ENCODE measurements at places on chromosomes 1 and 21. TPM values are rescaled to one million over a fixed set of nuclear protein-coding genes. Genes with fewer than 3 reads are reported as not detected.

Gene LIN28A
- polyA plus RNA-seq, result not detected

DNA sequence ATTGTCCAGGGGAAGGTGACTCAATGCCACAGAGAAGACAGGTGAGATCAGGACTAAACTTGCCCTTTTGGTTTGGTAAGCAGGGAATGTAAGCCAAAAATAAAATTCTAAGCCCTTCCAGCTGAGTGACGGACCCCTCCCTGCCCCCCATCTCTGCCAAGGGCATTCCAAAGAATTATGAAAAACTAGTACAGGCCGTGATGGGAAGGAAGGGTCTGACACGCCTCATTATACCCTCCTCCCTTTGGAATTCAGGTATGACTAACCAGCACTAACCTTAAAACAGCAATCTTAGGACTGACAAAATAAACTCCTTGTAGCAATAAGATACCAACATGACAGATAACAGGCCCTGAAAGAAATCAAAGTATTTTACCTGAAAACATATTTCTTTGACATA is 99.6 kb downstream of the GABPA start:
- DNase-seq, result no peak

- no peak for DNase-seq
Observed at GRCh38 chr1:184002071-184002470, 35.5 kb downstream of the COLGALT2 start.

GRCh38 chr1:143720087-143721023 is 251.4 kb downstream of the FAM72C start:
- DNase-seq, result no peak

GRCh38 chr1:33837635-33838034 is 26.2 kb upstream of the HMGB4 start:
- no peak for DNase-seq

- DNase-seq, result no peak
Observed at GRCh38 chr21:32329331-32329730, 30.7 kb downstream of the MRAP start.

Gene RAP1GAP
- not detected for polyA plus RNA-seq

DNA sequence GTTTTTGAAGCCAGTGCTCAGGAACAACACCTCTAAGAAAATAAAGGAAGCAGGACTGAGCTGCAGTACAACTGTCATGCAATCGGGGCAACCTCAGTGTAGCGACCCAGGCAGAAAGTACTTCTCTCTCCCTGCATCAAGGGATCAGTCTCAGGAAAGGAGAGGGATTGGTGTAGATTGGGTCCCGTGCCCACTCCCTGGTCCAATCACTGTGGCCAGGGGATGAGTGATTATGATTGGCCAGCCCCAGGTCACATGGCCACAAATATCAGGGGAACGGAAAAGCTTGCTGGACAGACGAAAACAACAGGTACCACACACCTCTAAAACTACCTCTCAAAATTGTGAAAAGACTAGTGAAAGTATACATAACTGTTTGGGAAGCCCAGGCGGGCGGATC is 136.2 kb upstream of the F3 start:
- no peak for DNase-seq

- DNase-seq, result no peak
Observed at GRCh38 chr1:223847781-223848345, 2.1 kb upstream of the TP53BP2 start.

DNA sequence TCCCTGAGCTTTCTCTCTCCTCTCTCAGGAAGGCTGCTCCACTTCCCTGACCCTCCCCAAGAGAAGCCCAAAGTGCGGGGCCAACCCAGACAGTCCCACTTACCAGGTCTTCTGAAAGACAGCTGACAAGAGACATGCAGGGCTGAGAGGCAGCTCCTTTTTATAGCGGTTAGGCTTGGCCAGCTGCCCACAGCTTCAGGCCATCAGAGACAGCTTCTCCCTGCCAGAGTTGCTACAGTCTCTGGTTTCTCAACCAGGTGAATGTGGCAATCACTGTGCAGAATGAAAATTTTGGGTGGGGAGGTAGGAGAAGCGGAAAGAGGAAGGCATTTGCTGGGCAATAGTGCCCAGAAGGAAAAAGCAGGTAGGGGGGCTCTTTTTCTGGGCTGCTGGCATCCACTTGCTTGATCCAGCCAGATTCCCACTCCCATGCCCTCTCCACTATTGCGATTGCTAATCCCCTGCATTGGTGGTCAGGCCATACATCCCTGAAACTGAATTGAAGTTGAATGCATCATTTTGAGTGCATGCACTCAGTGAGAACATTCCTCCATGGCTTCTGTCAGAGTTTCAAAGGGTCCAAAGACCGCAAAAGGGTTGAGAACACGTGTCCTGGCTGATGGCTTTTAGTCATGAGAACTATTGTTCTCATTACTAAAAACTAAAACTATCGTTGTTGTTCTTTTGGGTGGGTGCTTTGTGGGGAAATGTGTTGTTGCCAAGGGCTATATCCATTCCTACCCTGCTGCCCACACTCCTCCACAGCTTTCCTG is at the start of gene S100A8:
S100A8 (minus strand) TSS at position 136 of the 773 bp plus-strand sequence. CDS start 538 bp downstream, outside the sequence.
- no peak for DNase-seq

DNA sequence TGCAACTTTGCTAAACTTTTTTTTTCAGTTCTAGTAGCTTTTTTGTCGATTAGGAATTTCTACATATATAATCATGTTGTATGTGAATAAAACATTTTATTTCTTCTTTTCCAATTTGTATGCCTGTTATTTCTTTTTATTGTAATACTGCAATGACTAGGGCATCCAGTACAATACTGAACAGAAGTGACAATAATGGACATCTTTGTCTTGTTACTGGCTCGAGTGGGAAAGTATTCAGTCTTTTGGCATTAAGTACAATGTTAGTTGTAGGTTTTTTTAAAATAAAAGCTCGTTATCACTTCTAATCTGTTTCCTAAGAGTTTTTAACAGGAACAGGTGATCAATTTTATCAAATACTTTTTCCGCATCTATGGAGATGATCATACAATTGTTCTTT is 9.8 kb downstream of the STPG1 start:
- DNase-seq, result no peak

- DNase-seq, result no peak
Observed at GRCh38 chr1:81850031-81850430, 49.3 kb downstream of the ADGRL2 start.

DNA sequence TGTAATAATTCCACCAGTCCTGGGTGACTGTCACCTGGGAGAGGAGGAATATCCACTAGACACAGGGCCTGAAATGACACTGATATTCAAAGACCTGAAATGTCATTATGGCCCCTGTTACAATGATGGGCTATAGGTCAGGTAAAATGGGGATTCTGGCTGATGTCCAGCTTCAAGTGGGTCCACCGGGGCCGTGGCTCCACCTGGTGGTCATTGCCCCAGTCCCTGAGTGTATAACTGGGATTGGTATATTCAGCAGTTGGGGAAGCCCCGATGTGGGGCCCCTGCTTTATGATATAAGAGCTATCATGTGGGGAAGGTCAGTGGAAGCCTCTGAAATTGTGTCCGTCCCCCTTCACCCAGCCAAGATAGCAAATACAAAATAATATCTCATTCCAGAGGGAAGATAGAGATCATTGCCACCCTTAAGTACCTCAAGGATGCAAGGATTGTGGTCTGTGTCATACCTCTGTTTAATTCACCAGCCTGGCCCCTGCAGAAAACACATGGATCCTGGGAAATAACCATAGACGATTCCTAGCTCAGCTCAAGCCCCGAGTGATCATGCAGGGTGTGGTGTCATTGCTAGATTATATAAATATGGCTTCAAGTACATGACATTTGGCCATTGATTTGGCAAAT is 19.4 kb downstream of the PLEKHO1 start:
- peak; percentile 38 for DNase-seq

Gene KCNJ10
- polyA plus RNA-seq, result not detected

DNA sequence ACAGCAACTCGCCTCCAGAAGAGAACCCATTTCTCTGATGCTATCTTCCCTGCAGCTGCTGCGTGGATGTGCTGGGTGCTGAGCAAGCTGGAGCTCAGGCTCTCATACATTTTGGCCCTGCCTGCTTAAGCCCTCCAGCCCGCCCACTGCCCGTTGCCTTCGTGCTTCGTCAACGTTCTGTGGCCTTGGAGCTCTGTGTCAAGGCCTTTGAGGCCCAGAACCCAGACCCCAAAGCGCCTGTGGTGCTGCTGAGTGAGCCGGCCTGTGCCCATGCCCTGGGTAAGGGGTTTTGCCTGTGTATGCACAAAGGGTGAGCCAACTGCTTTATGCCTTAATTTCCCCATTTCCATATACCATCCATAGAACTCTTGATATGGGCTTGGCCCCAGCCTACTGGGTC is 1.1 kb downstream of the DPH2 start:
- DNase-seq, result no peak

Gene KRTAP15-1
- not detected for polyA plus RNA-seq

- no peak for DNase-seq
Observed at GRCh38 chr1:170340308-170340707, 191.7 kb upstream of the GORAB start.

- no peak for DNase-seq
Observed at GRCh38 chr1:87993051-87993450, 664.4 kb downstream of the LMO4 start.

DNA sequence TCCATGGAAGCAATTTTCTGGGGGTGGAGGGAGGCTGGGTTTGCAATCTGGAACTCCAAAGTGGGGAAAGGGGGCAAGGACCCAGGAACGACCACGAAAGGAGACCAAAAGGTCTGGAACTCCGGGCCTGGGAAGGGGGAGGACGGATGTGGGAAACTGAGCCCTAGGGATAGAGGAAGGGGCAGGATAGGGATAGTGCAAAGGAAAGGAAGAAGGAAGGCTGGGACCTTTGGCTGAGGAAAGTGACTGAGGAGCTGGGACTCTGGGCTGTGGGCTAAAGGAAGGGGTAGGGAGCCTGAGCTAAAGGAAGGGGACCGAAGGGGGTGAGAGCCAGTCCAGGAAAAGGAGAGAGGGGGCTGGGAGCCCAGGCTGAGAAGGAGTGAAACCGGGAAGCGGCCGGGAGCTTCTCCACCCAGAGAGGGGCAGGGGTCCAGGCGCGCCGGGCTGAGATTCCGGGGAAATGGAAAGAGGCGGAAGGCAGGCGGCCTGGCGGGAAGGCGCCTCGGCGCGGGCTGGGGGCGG is 395 bp downstream of the SLC9A1 start:
- no peak for DNase-seq

- no peak for DNase-seq
Observed at GRCh38 chr1:46334030-46334384, 6.6 kb upstream of the NSUN4 start.

DNA sequence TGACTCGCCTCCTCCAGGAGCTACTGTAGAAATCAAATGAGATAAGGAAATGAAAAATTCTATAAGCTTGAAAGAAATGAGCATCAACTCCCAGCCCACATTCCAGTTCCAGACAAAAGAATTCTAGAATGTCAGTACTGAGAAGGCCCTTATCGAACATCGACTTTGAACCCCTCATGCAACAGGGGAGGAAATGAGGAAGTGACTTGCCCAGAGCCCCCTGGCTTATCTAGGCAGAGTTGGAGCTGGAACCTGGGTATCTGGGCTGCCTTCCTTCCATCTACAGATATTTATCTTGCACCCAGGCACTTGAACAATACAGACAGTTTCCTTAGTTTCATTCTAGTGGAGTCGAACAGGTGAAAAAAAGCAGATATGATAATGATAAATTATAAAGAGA is 22.3 kb downstream of the MECR start:
- DNase-seq, result no peak

GRCh38 chr1:101065575-101065974 is 40.0 kb upstream of the DPH5 start:
- peak; percentile 17 for DNase-seq

GRCh38 chr21:45224189-45224938 is 63.3 kb downstream of the POFUT2 start:
- no peak for DNase-seq

DNA sequence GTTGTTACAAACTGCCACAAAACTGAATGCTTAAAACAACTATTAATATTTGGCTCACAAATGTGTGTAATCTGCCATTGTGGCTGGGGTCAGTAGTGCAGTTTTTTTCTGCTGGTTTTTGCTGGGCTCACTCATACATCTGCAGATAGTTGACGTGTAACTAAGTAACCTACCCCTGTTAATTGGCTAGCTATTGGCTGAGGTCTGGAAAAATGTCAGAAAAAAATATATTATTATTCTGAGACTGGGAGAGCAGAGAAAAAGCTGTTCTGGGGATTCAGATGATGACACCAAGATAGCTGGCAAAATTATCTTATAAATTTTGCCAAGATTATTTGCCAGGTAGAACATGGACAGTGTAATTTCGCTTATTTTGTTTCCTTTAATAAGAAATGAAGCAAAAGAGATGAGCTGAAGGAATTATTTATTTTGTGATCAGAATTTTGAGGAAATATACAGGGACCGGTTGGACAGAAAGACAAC is 616.1 kb upstream of the ADAMTS5 start:
- no peak for DNase-seq

Gene EBNA1BP2
- 56.5 TPM for polyA plus RNA-seq

- DNase-seq, result no peak
Observed at GRCh38 chr1:172460177-172460576, 16.3 kb upstream of the PIGC start.

GRCh38 chr1:14565090-14565489 is 33.4 kb upstream of the KAZN start:
- DNase-seq, result no peak

DNA sequence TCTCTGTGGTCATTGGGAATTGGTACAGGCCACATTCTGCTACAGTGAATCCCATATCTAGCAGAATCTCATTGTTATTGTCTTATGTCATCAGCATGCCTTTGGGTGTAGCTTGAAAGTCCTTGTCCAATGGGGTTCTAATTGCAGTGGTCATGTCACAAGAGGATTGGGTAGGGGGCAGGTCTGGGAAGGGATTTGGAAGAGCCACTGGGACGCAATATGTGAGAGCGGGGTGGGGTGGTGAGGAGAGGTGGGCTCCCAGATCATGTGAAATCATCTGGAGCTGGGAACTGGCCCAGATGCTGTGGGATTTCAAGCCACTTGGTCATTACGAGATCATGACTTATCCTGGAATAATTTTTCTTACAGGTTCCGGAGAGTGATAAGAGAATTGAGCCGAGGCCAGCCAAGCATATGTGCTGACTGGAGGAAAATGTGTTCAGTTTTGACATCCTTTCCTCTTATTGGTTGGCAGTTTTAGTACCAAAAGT is 16.3 kb downstream of the CNIH3 start:
- no peak for DNase-seq

Gene CLDN8
- polyA plus RNA-seq, result not detected

Gene LRIG2
- polyA plus RNA-seq, result 2.7 TPM

DNA sequence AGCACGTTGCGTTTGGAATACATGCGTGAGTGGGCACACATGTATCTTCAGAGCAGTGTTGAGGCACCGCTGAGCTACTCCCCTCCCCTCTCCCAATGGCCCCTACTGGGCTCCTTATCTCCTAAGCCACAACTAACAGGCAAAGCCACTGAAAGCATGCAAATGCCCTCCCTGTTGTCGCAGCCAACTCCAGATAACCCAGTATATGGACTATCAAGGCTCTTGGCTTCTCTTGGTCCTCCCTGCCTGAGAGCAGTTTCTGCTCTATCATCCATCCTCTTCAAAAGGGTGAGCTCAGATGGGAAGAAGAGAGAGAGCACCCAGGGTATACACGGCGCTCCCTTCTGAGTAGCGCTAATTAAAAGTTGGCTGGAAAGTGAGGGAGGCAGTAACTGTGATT is 58.5 kb upstream of the CNTN2 start:
- DNase-seq, result no peak

Gene ELF3
- polyA plus RNA-seq, result not detected

Data from naive thymus-derived CD4-positive, alpha-beta T cell (primary cell).